ENCODE measurements at places on chromosomes 7 and 10.

DNA sequence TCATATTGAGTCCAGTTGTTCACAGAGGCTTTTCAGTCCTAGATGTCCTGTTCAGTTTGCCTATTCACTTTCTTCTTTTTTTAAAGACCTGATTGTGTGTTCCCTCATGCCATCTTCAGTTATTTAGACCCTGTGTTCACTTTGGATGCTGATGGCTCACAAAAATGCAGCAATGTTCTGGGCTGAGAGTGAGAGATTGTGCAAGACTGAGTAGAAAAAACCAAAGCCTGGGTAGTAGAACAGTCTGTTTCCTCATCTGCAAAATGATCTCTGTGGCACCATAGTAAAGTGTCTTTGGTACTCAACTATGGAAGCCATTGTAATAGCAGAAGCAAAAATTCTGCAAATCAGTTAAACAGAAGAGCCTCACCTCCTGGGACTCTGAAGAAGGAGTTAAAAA is 43.2 kb downstream of the AKR1B1 start:
- no peak for DNase-seq

- DNase-seq = peak; percentile 84
Measured at GRCh38 chr10:79084012-79084971, 15.5 kb downstream of the ZMIZ1 start.

GRCh38 chr10:12828736-12829135 is 172.8 kb downstream of the CCDC3 start:
- no peak for DNase-seq

DNA sequence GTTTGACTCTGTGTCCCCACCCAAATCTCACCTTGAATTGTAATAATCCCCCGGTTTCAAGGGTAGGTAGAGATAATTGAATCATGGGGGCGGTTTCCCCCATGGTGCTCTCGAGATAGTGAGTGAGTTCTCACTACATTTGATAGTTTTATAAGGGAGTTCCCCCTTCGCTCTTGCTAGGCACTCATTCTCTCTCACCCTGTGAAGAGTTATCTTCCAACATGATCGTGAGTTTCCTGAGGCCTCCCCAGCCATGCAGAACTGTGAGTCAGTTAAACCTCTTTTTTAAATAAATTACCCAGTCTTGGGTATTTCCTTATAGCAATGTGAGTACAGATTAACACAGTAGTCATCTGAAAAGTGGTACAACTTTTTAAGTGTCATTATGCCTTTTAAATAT is 913.5 kb upstream of the LRRN3 start:
- no peak for DNase-seq

DNA sequence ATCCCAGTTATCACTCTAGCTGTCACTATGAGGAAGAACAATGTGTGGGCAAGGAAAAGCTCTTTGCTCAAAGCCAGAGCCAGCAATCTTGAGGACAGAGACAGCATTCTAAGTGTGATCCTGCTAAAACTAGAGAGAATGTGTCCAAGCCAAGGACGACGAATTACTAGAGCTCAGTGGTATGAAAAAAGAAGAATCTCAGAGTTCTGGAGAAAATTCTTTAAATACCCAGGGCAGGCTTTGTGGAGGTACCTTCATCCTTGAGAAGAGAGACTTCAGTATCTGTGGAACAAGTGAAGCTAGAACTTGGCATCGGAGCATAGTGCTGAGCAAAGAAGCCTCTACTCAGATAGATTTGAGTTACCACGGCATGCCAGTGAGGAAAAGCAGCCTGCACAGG is 209.8 kb downstream of the TRIL start:
- DNase-seq = no peak

GRCh38 chr7:135980012-135980551 is 2.9 kb upstream of the MTPN start:
- no peak for DNase-seq

- DNase-seq = no peak
Measured at GRCh38 chr7:102424787-102425218, 8.6 kb upstream of the ORAI2 start.

GRCh38 chr10:35259769-35260397 is 76.4 kb upstream of the CCNY start:
- peak; percentile 79 for DNase-seq

GRCh38 chr7:49424109-49424508 is 349.3 kb upstream of the VWC2 start:
- DNase-seq = no peak

DNA sequence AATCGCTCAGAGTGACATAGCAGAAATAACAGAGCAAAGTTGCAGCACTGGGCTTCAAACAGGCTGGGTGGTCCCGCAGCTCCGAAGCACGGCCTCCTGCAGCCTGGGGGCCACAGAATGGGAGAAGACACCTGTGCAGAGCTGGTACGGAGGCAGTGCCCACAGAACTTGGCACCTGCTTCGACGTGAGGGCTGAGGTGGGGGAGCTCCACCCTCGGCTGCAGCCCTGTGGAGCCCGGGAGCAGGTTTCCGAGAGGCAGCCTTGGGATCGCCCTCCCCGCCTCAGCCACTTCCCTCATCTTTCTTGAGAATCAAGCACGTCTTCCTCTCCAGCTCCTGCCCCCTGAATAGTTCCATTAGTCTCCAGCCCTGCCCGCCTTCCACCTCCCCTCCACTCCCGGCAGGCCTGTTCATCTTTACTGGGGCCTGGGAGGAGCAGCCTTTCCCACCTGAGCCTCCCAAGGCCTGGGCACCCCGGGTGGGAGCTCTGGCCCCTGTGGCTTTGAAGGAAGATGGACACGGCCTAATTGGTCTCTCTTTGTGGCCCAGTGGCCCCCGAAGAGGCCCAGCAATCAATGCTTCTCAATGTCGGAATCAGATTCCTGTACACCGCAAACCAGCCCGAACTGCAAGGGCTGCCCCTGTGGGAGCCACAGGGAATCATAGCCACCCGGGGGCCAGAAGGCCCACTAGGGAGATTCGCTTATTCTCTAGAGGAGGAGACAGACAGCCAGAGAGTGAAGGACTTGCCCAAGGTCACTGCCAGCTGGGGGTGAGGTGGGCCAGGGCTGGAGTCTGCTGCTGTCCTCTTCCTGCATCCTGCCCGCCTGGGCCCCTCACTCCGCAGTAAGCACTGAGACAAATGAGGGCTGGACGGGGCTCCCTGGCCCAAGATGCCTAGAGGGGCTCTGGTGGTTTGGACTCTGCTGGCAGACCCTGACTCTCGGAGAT is 17.0 kb upstream of the PCBD1 start:
- DNase-seq = no peak

DNA sequence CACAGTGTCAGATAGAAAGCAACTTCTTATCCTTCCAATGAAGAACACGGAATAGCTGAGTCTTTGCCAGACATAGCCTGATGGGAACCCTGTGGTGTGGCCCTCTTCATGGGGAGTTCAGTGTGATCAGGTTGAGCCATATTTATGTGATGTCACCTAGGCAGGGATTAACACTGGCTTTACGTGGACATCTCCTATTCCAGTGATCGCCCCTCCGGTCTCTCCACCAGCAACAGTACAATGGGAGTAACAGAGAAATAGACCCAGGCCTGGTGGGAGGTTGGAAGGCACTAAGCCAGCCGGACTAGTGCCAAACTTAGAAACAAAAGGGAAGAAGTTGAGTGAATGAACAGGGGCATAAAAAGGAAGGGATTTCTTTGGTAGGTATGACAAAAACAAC is 358.1 kb downstream of the PRPF18 start:
- no peak for DNase-seq

DNA sequence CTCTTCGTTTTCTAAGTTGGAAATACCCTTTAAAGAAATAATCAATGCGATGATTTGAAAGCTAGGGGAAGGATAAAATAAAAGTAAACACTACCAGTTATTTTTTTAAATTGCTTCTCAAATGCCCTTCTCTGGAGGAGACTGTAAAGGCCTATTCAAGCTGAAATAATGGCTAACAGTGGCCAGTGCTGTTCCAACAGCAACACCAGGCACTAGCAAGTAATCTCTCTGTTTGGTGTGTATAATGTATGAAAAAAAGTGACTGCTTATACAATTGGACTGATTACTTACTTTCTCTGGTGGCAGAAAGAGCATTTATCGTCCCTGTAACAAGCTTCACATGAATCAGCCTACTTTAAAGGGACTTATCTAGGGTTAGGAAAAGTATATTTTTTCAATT is 102.7 kb downstream of the CSTF2T start:
- no peak for DNase-seq

DNA sequence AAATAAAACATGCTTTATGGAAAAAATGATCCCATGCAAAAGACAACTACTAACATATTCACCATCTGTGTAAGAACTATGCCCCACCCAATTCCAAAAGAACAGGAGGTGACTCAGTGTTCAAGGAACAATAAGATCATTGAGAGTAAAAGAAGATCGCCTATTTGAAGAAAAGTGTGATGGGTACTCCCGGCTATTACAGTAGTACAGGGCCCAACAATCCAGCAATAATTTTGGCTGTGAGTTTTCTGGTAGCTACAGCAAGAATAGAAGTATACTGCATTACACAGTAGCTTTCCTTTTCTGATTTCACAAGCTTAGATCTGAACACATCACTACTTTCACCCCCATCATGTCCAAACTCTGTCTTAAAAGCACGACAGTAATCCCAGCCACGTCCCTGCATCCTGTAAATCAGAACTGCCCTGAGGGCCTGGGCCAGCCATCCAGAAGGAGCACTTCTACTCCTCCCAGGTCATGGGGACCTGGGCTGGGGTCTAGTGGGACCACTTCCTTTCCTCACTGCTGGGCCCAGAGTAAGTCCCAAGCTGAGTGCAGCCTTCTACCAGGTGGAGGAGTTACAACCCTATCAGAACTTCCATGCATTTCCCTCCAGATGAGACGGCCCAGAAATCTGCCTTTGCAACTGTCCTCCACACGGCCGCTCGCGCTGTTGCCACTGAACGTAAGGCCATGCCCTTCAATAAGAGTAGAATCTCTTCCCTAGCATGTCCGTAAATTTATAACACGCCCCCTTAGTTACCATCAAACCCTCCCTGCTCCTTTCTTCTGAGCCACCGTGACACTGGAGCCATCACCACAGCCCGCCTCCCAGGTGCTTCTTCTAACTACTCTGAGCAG is 7.9 kb downstream of the ESYT2 start:
- peak; percentile 46 for DNase-seq

- peak; percentile 68 for DNase-seq
Measured at GRCh38 chr7:136086712-136087111, 109.6 kb upstream of the MTPN start.

DNA sequence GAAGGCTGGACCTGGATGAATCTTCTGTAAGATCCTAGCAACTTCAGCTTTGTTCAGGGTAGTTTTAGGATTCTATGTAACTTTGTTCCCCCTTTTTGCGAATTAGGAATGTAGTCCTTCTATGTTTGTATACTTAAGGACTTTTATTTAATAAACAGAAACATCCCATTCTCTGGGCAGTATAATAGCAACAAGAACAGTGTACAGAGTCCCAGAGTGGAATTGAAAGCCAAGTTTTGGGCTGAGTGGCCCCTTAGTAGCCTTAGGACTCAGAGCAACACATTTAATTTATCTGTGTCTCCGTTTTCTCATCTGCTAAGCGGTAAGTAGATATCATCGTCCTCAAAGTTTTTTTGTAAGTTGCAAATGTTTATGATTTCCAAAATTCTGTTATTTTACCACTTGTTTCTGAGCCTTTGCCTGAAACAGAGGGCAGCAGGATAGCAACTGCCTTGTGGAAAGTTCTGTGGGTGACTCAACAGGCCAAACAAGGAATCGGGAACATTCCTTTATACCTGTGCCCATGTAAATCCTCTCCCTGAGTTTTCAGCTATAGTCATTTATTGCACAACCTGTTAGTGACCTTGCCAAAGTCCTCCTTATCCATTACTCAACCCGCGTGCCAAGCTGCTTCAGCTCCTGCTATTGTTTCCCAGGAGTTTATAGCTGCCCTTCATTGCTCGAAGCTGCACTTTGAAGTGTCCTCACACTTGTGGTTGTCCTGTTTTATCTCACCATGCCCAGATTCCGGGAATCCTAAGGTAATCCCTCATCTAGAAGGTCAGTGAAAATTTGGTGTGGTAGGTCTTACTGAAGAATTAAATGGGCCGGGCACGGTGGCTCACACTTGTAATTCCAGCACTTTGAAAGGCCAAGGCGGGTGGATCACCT is 199.1 kb upstream of the AHR start:
- no peak for DNase-seq

DNA sequence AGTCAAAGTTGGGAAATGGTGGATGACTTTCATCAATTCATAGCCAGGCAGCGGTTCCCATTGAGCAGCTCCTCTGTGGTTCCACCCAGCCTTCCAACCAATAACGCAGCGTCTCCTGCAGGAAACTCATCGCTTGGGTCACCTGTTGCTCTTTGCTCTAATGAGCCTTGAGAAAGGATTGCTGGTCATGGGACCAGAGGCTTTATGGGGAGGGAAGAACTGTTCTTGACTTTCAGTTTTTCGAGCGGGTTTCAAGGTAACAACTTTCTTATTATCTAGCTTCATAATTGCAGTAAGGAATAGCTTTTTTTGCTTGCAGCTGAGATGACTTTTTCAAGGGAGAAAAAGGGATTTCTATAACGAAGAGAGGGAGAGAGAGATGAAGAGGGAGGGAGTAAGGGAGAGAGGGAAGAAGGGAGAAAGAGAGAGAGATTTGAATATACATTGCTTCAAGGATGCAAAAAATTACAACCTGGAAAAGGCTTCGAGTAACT is 405 bp upstream of the ENTPD1 start:
- no peak for DNase-seq

DNA sequence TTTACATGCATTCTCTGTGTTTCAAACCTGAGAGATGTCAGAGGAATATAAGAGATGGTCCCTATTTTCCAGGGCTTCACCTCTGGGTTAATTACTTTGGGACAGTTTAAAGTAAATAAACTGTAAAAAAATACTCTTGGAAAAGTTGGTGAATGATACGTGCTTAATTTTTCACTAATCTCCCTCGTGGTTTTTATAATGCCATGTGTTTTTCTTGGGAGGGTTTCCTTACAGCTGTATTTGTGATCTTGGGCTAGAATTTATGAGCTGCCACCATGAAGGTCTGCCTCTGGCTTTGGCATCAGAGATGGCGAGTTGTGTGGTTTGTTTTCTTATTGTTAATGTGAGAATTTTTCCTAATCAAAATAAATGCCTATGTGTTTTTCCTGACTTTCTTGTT is 322.5 kb downstream of the AUTS2 start:
- no peak for DNase-seq

DNA sequence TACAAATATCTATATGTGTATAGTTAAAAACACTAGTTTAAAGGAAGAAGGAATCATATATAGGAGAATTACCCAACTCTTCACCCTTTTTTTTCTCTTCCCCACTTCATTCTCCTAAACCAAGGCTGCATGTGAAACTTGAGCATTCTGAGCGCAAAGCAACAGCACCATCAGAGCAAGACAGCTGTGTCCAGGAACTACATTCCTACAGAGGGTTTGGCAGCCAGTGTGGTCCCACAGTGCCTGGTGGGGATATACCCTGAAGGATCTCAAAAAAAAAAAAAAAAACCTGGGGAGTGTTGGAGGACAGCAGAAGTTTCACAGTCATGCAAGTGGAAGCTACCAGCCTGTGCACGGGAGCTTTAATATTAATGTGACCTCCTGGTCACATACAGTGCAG is 310.4 kb downstream of the CTNNA3 start:
- no peak for DNase-seq
